ENCODE measurements at places on chromosomes 4 and X. TPM values are rescaled to one million over a fixed set of nuclear protein-coding genes. Genes with fewer than 3 reads are reported as not detected.

HTRA3 gene
- 1.1 TPM for total RNA-seq

SUPT20HL1 gene
- not detected for total RNA-seq

ANOS1 gene
- under 0.01 TPM for total RNA-seq

PFKFB1 gene
- total RNA-seq: under 0.01 TPM

GRCh38 chr4:157165935-157166610 lies 54.5 kb upstream of the GRIA2 start:
- DNase-seq: no peak

DNA sequence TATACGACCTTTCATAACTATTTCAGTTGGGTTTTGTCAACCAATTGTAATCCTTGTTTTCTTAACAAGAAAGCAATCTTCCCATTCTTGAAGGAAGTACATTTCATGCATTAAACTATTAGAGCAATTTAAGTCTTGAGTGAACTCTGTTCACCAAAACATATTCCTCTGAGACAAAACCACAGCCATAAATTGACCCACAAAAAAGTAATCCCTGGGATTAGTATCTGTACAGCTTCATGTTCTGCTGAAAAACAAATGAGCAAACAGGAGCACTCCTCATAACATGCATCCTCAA lies 207.0 kb upstream of the PDE5A start:
- peak; percentile 47 for DNase-seq

GRCh38 chrX:12488771-12489170 lies 302.4 kb upstream of the PRPS2 start:
- DNase-seq: no peak

DNA sequence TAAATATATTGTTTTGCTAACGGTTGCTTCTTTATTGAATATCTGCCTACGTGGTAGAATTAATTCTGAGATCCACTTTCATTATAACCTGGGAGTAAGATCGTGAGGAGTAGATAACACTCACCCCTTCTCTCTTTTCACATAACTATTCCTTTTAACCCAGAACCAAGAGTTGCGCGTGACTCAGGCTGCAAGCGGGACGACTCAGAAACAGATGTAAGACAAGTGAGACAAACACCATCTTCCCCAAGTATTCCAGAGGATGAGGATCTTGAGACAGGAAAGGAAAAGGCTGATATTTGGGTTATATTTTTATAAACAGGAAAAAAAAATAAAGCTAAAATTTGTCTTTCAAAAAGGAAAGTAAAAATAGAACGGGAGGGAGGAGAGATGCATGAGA lies 318.8 kb upstream of the NOCT start:
- DNase-seq: peak; percentile 71

DNA sequence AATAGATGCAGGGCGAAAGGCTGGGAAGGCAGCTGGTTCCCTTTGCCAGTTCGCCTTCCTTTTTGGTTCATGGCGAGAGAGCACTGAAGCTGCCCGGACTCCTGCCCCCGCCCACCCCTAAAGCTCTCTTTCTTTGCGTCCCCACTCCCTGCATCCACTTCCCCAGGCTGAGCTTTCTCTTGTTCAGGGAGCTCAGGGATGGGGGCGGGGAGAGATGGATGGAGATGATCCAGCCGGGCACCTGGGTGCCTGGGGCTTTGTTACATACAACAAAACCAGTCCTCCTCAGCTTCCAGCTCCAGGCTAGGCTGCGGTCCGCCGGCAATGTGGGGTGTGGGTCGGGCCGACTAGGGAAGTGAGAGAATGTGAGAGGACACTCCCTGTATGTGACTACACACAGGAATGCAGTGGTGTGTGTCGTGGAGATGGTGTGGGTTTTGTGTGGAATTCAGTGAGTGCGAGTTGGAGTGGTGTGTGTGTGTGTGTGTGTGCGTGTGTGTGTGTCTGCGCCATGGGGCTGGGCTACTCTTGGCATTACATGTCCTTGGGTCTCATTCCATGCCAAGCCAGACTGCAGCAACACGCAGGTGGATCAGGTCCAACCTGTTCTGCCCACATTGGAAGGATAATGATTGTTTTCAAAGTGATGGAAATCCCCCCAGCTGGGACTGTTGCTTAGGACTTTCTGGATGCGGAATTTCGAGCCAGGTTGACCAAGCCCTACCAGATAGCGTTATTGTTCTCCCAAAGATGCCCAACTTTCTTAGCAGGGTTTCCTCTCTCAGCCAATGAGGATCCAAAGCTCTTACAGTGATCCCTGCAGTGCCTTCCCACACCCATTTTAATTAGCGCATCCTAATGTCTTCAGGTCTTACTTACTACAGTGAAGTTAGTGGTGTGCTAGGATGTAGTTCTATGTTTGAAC lies 149.4 kb upstream of the CHRDL1 start:
- no peak for DNase-seq
